Naive thymus-derived CD8-positive, alpha-beta T cell (primary cell): ENCODE measurements at places on chromosomes 16 and 17. TPM values are rescaled to one million over a fixed set of nuclear protein-coding genes. Genes with fewer than 3 reads are reported as not detected.

Gene NUP88
- 113 TPM for total RNA-seq

Gene MYCBPAP
- total RNA-seq, result 1.3 TPM

Gene C16orf46
- not detected for total RNA-seq

Gene METTL16
- total RNA-seq, result 67.2 TPM

Gene HOXB4
- 2.3 TPM for total RNA-seq

Gene TOM1L1
- not detected for total RNA-seq

Gene CACNG1
- not detected for total RNA-seq

Gene SCGB1C2
- not detected for total RNA-seq

DNA sequence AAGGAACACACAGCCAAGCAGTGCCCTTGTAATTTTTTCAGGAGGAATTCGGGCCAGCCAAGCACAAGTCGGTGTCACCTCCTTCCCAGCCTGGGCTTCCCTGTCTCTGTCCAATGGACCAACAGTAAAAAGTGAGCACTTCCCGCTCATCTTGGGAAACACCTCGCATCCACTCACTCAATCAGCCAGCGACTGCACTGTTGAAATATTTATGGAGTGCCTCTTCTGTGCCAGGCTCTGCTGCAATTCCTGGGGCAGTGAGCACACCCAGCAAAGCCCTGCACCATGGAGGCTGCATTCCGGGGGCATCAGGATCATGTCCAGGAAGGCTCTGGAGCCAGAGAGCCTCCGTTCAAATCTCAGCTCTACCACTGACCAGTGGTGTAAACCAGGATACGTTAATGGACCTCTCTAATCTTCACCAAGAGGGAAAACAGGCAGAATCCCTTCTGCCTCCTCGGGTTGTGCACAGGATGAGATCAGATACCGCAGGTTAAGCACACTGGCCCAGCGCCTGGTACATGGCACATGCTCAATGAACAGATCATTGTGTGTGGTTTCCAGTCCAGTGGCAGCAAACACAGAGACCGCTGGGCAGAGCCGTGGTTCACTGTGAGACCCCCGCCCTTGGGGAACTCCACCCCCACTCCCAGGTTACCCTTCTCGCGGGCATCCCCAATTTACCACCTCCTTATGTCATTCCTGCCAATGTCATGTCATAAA, 194.3 kb downstream of the ZNF423 start:
- DNase-seq, result no peak
- no peak overlapping the region for H3K4me3 ChIP-seq
- no peaks in the 10 kb centered on the region for H3K4me1 ChIP-seq
- H3K27ac ChIP-seq, result no peak overlapping the region

DNA sequence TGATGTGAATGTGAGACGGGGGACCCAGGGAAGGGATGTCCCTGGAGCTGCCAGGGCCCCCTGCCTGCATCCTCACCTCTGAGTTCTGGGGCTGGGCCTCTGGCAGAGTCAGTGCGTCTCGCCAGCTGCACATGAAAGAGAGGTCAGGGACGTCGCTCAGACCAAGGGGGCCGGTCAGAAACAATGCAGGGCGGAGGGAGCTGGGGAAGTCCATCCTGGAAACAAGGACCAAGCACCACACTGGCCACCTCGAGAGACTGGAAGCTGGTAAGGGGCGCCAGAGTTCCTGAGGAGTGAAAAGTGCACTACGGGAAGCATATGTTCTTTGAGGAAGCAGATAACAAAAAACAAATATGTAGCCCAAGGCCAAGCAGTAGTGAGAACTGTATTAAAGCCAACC, 2.1 kb downstream of the TAF1C start:
- no peak for DNase-seq
- H3K36me3 ChIP-seq, result no peaks in the 10 kb centered on the region
- H3K4me3 ChIP-seq, result peak overlapping the region; percentile 95
- no peak overlapping the region for H3K27ac ChIP-seq
- H3K4me1 ChIP-seq, result peaks cover 25% of the 10 kb centered on the region

- DNase-seq, result no peak
- no peak overlapping the region for H3K4me3 ChIP-seq
- H3K36me3 ChIP-seq, result no peaks in the 10 kb centered on the region
- H3K4me1 ChIP-seq, result peaks cover 2% of the 10 kb centered on the region
These were observed 7.0 kb downstream of the IL34 start for GRCh38 chr16:70653406-70653805.

DNA sequence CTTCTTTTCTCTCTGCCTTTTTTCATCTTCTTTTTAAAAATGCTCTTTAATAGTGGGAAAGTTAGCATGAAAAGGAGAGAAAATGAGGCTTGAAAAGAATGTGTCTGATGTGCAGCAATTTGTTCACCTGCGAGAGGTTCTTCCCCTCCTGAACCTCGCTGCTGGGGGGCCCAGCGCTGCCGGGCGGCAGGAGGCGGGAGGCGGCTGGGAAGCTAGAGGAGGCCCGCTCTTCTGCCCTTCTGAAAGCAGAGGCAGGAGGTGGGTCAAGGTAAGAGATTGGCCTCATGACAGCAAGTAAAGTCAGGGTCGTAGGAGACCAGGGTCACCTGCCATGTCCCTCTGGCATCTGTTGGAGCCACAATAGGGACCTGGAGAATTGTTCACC, 78.6 kb upstream of the TNRC6C start:
- H3K36me3 ChIP-seq, result no peaks in the 10 kb centered on the region
- no peaks in the 10 kb centered on the region for H3K27me3 ChIP-seq
- peak overlapping the region; percentile 97 for H3K27ac ChIP-seq
- no peak for DNase-seq

GRCh38 chr16:56269281-56269680, 78.0 kb downstream of the GNAO1 start:
- H3K27me3 ChIP-seq, result peaks cover 6% of the 10 kb centered on the region
- H3K4me3 ChIP-seq, result no peak overlapping the region
- peaks cover 2% of the 10 kb centered on the region for H3K36me3 ChIP-seq

GRCh38 chr17:43611230-43611969, 50.3 kb downstream of the MEOX1 start:
- H3K27me3 ChIP-seq, result peaks cover 9% of the 10 kb centered on the region
- DNase-seq, result no peak
- H3K36me3 ChIP-seq, result no peaks in the 10 kb centered on the region
- H3K4me1 ChIP-seq, result no peaks in the 10 kb centered on the region
- no peak overlapping the region for H3K4me3 ChIP-seq

GRCh38 chr17:77174928-77175661, 34.3 kb downstream of the SEC14L1 start:
- no peak for DNase-seq
- no peak overlapping the region for H3K4me3 ChIP-seq
- no peaks in the 10 kb centered on the region for H3K27me3 ChIP-seq

DNA sequence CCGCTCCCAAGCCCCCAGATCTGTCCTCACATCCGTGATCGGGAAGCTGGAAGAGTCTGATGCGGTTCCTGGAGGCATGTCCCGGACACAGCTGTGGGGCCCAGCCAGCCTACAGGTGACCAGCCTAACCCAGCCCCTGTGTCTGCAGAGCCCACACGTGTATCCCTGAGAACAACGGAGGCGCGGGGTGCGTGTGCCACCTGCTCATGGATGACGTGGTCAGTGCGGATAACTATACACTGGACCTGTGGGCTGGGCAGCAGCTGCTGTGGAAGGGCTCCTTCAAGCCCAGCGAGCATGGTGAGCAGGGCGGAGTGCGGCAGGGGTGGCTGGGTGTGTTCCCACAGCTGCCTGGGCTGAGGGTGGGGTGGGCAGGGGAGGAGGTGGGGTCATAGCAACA, 30.9 kb downstream of the IL4R start:
- no peak for DNase-seq
- H3K36me3 ChIP-seq, result peaks cover 96% of the 10 kb centered on the region
- no peaks in the 10 kb centered on the region for H3K27me3 ChIP-seq
- peaks cover 27% of the 10 kb centered on the region for H3K4me1 ChIP-seq
- no peak overlapping the region for H3K4me3 ChIP-seq

- DNase-seq, result peak; percentile 76
- no peaks in the 10 kb centered on the region for H3K27me3 ChIP-seq
- H3K36me3 ChIP-seq, result no peaks in the 10 kb centered on the region
- H3K27ac ChIP-seq, result no peak overlapping the region
- no peak overlapping the region for H3K4me3 ChIP-seq
- no peaks in the 10 kb centered on the region for H3K4me1 ChIP-seq
These were observed 163.4 kb upstream of the CIBAR2 start for GRCh38 chr16:85275533-85276249.

DNA sequence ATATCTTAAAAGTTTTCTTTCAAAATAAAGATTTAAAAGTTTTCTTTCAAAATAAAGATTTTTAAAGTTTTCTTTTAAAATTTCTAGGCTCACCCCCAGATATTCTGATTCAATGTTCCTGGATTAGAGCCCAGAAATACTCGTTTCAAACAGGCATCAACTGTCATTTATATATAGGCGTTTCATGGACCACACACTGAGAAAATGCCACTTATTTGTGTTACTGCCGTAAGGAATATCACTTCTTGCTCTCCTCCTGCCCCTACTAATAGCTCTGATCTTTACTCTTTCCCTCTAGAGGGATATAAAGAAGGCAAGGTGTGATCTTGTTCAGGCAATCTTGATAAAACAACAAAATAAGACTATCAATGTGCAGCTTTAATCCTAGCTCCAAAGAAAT, 1324.1 kb downstream of the CDH8 start:
- no peaks in the 10 kb centered on the region for H3K27me3 ChIP-seq
- H3K4me3 ChIP-seq, result no peak overlapping the region
- no peak for DNase-seq

DNA sequence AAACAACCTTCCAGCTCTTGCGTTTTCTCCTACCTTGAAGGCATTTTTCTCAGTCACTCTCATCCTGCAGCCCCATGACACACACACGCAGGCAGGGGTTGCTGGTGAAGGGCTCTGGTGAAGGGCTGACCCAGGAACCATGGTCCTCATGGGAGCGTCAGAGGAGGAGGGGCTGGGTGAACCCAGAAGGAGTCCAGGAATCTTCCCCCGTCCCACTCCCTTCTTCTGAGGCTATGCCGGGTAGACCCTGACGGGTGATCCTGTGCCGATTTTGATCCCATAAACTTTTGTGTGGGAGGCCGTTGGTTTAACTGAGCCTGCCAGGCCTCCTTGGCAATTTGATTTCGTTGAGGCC, 278.4 kb upstream of the FOXF1 start:
- no peaks in the 10 kb centered on the region for H3K4me1 ChIP-seq
- H3K36me3 ChIP-seq, result no peaks in the 10 kb centered on the region
- DNase-seq, result no peak
- H3K27me3 ChIP-seq, result peaks cover 26% of the 10 kb centered on the region
- no peak overlapping the region for H3K4me3 ChIP-seq
- H3K27ac ChIP-seq, result no peak overlapping the region

GRCh38 chr17:56121191-56122051, 31.9 kb upstream of the ANKFN1 start:
- H3K27me3 ChIP-seq, result peaks cover 2% of the 10 kb centered on the region
- no peak overlapping the region for H3K27ac ChIP-seq
- H3K36me3 ChIP-seq, result no peaks in the 10 kb centered on the region
- H3K4me3 ChIP-seq, result no peak overlapping the region
- DNase-seq, result no peak

- DNase-seq, result no peak
- H3K27me3 ChIP-seq, result no peaks in the 10 kb centered on the region
- no peak overlapping the region for H3K27ac ChIP-seq
- H3K4me3 ChIP-seq, result no peak overlapping the region
- H3K36me3 ChIP-seq, result no peaks in the 10 kb centered on the region
- no peaks in the 10 kb centered on the region for H3K4me1 ChIP-seq
These were observed 30.1 kb downstream of the CIITA start for GRCh38 chr16:10906914-10907756.

- H3K27ac ChIP-seq, result no peak overlapping the region
- H3K27me3 ChIP-seq, result peaks cover 1% of the 10 kb centered on the region
- no peaks in the 10 kb centered on the region for H3K36me3 ChIP-seq
- no peak for DNase-seq
These were observed 27.5 kb downstream of the TMEM238L start for GRCh38 chr17:10776381-10776780.

- peaks cover 18% of the 10 kb centered on the region for H3K36me3 ChIP-seq
- peaks cover 31% of the 10 kb centered on the region for H3K4me1 ChIP-seq
- DNase-seq, result no peak
- peak overlapping the region; percentile 94 for H3K4me3 ChIP-seq
- peak overlapping the region; percentile 94 for H3K27ac ChIP-seq
These were observed 449 bp upstream of the MRPL58 start for GRCh38 chr17:75012096-75012345.

- H3K4me3 ChIP-seq, result no peak overlapping the region
- no peaks in the 10 kb centered on the region for H3K27me3 ChIP-seq
- peaks cover 35% of the 10 kb centered on the region for H3K4me1 ChIP-seq
- no peak overlapping the region for H3K27ac ChIP-seq
- H3K36me3 ChIP-seq, result peaks cover 51% of the 10 kb centered on the region
- no peak for DNase-seq
These were observed 7.4 kb downstream of the SNX20 start for GRCh38 chr16:50673496-50674275.

- H3K27me3 ChIP-seq, result peaks cover 5% of the 10 kb centered on the region
- H3K27ac ChIP-seq, result no peak overlapping the region
- H3K36me3 ChIP-seq, result no peaks in the 10 kb centered on the region
- H3K4me1 ChIP-seq, result peaks cover 28% of the 10 kb centered on the region
- no peak overlapping the region for H3K4me3 ChIP-seq
- no peak for DNase-seq
These were observed 1.8 kb downstream of the TBC1D24 start for GRCh38 chr16:2476741-2477140.

GRCh38 chr17:9917801-9918200, 12.7 kb upstream of the RCVRN start:
- H3K36me3 ChIP-seq, result no peaks in the 10 kb centered on the region
- no peaks in the 10 kb centered on the region for H3K27me3 ChIP-seq
- H3K4me1 ChIP-seq, result no peaks in the 10 kb centered on the region
- no peak for DNase-seq

- no peaks in the 10 kb centered on the region for H3K27me3 ChIP-seq
- H3K36me3 ChIP-seq, result no peaks in the 10 kb centered on the region
- no peaks in the 10 kb centered on the region for H3K4me1 ChIP-seq
- no peak overlapping the region for H3K4me3 ChIP-seq
These were observed 227.2 kb upstream of the MON1B start for GRCh38 chr16:76963614-76964315.

GRCh38 chr17:20059728-20060188, 50.6 kb downstream of the SPECC1 start:
- H3K36me3 ChIP-seq, result no peaks in the 10 kb centered on the region
- DNase-seq, result no peak
- no peaks in the 10 kb centered on the region for H3K4me1 ChIP-seq

DNA sequence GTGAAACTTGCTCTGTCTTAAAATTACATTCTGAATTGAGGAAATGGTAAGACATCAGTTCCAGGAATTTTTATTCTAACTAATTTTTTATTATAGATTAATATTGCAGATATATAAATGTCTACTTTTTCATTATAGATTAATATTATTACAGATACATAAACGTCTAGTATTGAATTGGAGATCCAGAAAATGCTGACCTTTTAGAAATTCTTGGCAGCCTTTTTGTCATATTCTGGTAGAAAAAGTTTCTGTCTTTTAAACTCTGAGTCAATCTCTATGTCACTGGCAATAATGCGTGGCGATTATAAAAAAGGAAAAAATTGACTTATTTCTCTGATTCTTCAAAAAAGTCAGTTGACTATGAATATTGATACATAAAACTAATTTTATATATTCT, 8.7 kb downstream of the ERCC4 start:
- peaks cover 5% of the 10 kb centered on the region for H3K4me1 ChIP-seq
- no peaks in the 10 kb centered on the region for H3K27me3 ChIP-seq
- DNase-seq, result no peak
- H3K36me3 ChIP-seq, result peaks cover 20% of the 10 kb centered on the region
- no peak overlapping the region for H3K27ac ChIP-seq

- H3K4me3 ChIP-seq, result no peak overlapping the region
- H3K27me3 ChIP-seq, result no peaks in the 10 kb centered on the region
- DNase-seq, result no peak
- H3K27ac ChIP-seq, result no peak overlapping the region
- H3K4me1 ChIP-seq, result no peaks in the 10 kb centered on the region
These were observed 115.1 kb downstream of the HIC1 start for GRCh38 chr17:2170023-2170422.
